Aorta (tissue), 5 donors: ENCODE measurements at places on chromosomes 7 and 10. TPM values are rescaled to one million over a fixed set of nuclear protein-coding genes. Genes with fewer than 3 reads are reported as not detected.

DNA sequence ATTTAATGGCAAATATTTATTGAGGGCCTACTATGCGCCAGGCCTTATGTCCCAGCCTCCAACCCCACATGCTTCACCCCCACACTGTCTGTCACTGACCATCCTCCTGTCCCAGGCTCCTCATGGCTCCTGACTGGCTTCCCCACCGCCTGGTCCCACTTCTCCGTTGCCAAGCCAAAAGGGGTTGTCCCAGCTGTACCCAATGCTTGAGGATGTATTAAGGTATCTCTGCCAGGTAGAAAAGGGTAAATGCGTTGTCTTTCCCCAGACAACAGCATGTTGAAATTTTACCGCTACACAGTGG lies 168.8 kb upstream of the FRMD4A start:
- no peaks in the 10 kb centered on the region for H3K36me3 ChIP-seq
- no peak overlapping the region for H3K4me3 ChIP-seq
- H3K4me1 ChIP-seq: no peaks in the 10 kb centered on the region
- no peak for DNase-seq

DNA sequence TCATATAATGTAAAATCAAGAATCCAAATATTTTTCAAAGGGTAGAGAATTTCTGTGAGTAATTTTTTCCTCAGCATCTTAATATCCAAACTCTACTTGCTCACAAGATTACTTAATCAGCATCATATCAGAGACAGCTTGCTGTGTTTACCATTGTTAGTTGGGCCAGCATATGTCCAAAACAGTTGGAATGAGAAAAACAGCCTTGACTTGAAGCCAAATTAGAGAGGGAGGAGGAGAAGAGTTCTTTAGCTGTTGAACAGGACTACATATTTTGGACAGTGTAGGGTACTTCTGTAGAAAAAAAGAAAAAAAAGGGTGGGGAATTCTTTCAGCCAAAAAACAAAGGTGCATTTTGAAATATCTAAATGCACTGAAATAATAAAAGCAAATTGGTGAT lies 69.8 kb downstream of the HDAC9 start:
- H3K4me1 ChIP-seq: peaks cover 2% of the 10 kb centered on the region
- DNase-seq: no peak
- H3K4me3 ChIP-seq: no peak overlapping the region
- no peak overlapping the region for H3K27ac ChIP-seq
- no peaks in the 10 kb centered on the region for H3K36me3 ChIP-seq

DNA sequence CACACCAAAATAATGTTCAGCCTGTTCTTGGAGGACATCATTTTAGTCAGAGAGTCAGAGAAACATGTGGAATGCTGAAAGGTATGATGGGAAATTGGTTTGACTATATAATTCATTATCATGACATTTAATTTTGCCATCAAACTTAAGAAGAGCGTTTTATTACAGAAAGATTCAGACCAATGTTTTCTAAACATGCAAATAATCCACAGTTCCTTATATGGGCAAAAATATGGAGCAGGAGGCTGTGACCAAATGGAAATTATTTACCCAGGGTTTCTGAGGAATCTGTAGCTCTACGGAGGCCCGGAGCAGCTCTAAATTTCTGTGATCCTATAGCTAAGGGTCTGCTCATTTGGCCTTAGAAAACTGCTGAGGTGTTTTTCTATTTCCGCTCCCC lies 33.2 kb downstream of the LAMB4 start:
- H3K4me1 ChIP-seq: peaks cover 3% of the 10 kb centered on the region
- no peak overlapping the region for H3K4me3 ChIP-seq
- H3K27ac ChIP-seq: no peak overlapping the region
- H3K27me3 ChIP-seq: no peaks in the 10 kb centered on the region
- DNase-seq: no peak

The MSMB gene
- not detected for total RNA-seq
